T-helper 2 cell treated with Interferon-gamma antibody and Interleukin-4, amounts not matched to agents 5 μg/mL and 100 μg/mL, for 36 hours (primary cell): ENCODE measurements at places on chromosomes 2 and 18.
A peak's percentile ranks its signal among the peaks of the same experiment; 100 is the strongest.

DNA sequence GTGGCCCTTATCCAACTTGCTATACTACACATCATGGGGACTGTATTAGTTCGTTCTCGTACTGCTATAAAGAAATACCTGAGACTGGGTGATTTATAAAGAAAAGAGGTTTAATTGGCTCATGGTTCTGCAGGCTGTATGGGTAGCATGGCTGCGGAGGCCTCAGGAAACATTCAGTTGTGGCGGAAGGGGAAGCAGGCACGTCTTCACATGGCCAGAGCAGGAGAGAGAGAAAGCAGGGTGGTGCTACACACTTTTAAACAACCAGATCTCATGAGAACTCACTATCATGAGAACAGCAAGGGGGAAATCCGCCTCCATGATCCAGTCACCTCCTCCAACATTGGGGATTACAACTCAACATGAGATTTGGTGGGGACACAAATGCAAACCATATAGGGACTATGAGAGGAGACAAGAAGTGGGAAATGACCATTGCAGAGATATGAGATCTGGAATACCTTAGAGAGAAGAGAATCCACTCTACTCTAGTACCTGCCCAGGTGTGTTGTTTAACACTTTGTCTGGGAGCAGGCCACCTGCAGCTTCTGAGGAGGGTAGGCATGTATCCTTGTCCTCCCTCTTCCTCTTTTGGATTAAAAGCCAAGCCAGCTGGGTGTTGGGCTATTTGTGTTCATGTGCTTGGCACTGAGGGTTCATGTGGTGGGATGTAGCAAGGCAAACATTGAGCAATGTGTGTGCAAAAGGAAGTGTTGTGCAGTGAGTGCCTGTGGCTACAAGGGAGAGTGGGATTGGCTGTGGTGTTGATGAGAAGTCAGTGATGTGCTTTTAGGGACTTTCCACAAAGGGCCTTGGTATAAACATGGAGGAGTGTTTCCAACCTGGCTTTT is 22.8 kb downstream of the TTLL4 start:
- peak; percentile 35 for DNase-seq

- no peak for DNase-seq
Measured at GRCh38 chr2:168700615-168701245, 101.7 kb upstream of the NOSTRIN start.

GRCh38 chr2:223779877-223780276 is 57.5 kb downstream of the AP1S3 start:
- DNase-seq, result peak; percentile 48

DNA sequence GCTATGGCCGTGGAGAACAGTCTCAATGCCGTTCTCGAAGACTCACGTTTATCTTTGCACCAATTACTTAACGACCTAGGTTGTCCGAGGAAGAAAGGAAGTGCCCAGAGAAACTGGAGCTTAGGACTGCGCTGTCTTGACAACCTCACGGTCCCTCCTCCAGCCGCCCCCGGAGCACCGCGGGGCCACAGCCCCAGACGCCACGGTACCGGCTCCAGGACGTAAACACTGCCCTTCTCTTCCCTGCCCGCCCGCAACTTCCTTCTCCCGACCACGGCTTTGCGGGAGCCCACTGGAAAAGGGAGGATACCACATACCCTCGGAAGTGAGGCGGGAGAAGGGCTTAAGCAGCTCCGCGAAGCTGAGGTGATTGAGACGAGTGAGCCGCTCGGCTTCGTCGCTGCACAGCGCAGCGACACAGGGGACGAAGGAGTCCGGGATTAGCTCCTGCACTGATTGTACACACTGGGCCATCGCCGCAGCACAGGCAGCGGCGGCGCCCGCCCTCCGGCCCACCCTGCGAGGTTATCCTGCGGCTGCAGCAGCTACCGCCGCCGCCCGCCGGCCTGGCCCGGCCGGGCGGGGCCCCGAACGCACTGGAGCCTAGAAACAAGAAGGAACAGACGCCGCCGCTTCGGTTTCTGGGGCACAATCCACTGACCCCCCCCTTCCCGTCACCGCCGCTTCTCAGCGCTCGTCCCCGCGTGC is 483 bp downstream of the TRAPPC8 start:
- DNase-seq, result peak; percentile 52
